Stimulated activated CD8-positive, alpha-beta memory T cell treated with anti-CD3 and anti-CD28 coated beads, Interleukin-4, amount 100 ng/mL, for 1 hour (primary cell): ENCODE measurements at places on chromosomes 3 and 15.

DNA sequence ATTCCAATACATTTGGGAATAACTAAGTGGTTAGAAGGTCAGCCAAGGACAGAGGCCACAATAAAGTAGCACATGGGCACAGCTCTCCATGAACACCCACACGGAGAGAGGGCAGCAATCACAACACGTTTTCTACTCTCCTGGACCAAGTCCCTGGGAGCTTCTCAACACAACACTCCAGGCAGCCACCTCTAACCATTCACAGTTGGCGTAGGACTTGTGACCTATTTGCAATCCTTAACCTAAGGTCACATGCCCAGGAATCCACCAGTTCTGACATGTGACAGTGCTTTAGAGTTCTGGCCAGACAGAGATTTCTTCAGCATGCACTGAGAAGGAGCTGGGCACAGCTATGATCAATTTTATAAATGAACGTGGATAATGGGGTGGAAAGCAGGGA, 280.8 kb downstream of the SHQ1 start:
- DNase-seq: no peak

- DNase-seq: peak; percentile 16
Measured at GRCh38 chr15:63971427-63971805, 74.9 kb downstream of the DAPK2 start.

DNA sequence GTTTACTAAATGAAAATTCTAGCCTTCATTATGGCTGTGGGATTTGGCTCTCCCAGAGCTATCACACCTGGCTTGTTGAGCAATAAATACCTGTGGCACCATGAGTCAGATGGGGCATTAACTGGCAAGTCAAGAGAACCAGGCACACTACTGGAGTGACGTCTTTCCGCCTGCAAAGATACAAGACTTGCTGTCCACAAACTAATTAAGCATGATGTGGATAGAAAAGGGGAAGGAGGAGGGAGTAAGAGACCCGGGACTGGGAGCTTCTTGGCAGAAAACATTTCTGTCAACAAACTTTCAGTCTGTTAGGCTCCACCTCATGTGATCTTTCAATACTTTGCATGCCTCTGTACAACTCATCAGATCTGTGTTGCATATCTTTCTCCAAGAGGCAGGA, 56.5 kb downstream of the CLDN1 start:
- DNase-seq: no peak

DNA sequence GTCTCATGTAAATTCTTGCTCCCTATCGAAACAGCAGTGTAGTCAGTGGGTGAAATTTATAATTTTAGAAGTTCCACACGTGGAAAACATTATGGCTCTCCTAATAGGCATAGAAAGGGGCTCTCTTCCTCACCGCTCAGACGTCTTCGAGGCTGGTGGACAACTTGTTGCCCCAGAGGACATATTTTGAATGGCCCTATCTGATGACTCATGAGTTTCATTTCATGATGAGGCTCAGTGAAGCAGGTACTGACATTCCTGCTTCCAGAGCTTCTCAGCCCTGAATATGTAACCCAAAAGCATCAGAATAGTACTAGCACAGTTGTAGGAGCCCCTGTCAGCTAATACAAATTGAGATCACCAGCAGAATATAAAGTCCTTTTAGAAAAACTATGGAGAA, 117.9 kb downstream of the HERC1 start:
- DNase-seq: no peak

DNA sequence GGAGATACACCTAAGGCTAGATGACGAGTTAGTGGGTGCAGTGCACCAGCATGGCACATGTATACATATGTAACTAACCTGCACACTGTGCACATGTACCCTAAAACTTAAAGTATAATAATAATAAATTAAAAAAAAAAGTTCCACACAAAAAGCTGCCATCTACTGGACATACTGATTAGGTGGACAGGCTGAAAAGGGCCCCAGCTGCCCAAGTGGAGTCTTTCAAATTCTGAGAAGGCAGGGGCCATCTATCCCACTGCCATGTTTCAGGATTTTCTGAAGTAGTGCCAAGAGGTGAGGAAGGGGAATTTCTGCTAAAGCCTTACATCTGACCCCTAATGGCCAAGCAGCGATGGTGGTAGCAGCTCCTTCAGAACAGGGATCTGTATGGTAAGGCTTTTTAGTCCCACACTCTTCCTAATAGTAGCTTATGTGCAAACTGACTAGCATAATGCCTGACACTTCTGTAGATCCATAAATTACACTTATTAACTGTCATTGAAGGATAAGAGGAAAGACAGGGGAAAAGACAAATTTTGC, 7.7 kb downstream of the FSTL1 start:
- DNase-seq: no peak

DNA sequence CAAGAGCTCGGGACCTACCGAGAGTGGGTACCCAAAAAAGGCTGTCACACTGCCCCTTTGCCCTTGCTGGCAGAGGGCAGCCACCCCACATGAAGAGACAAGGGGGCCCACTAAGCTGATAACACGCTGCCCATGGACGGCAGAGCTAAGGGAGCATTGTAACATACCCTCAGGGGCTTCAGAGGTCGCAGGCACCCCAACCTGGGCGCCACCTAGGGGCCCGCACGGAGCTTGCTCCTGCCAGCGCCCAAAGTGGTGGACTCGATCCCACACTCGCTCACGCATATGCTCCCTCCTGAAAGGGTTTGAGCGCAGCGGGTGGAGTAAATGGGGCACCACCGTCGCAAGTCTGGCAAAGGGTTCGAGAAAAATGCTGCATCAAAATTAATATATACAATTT, 975.4 kb downstream of the ZPLD1 start:
- DNase-seq: no peak

- no peak for DNase-seq
Measured at GRCh38 chr3:110494093-110494490, 577.5 kb upstream of the NECTIN3 start.

DNA sequence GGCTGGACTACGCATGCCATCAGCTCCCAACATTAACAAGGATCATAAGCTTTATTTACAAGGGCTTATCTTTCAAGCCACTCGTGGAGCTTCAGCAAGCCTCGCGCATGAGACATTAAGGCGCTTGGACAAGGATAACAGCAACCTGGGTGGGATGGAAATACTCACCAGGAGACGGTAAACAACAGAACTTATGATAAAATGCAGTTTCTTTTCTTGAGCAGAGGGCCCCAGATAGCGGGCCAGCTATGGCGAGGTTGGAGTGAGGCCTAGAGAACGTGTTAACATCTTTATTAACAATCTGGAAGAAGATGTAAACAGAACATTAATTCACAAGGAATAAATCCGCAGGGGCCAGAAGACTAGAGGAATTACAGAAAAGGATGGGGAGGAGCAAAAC, 158.2 kb downstream of the NTRK3 start:
- no peak for DNase-seq

DNA sequence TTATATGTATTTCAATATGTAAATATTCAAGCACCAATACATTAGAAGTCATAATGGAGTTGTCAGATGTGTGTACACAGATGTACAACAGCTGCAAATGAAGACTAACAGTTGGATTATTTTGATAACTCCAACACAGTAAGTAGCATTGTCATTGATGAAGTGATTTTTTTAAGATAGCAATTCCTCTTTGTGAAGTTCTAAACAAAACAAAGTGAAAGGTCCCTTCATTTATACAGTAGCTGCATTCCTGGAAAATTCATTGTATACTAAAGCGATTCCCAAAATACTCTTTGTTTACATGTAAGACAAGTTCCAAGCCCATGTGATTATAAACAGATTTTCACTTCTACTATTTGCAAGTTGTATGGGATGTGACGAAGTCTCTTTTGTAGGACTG, 114.7 kb downstream of the B3GALNT1 start:
- DNase-seq: no peak

GRCh38 chr15:65323071-65323511, 18.6 kb downstream of the RNU5B-1 start:
- no peak for DNase-seq

- DNase-seq: no peak
Measured at GRCh38 chr15:45386974-45387373, 8.6 kb upstream of the GATM start.

DNA sequence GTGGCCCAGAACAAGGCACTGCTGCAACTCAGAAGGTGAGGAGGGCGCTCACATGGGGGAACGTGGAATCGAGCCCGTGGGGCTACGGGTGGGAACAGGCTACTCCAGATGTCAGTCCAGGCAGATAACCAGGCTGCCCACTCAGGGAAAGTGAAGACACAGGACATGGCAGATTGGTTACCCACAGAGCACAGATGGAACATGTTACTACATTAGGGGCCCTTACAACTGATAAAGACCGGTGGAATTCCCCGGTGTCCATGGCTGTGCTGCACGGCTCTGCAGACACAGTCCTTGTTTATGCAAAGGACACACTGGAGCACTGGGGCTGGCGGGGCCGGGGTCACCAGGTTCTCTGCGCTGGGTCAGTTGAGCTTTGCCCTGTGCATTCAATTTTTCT, 36.9 kb downstream of the PCSK6 start:
- DNase-seq: no peak

- DNase-seq: peak; percentile 53
Measured at GRCh38 chr3:113695786-113696645, at the start of gene USF3. Gene USF3, minus strand, starts transcription at chr3:113696642. Its CDS starts 21,764 bp downstream, at chr3:113674878.

- no peak for DNase-seq
Measured at GRCh38 chr15:97909291-97909891, 51.1 kb upstream of the ARRDC4 start.

DNA sequence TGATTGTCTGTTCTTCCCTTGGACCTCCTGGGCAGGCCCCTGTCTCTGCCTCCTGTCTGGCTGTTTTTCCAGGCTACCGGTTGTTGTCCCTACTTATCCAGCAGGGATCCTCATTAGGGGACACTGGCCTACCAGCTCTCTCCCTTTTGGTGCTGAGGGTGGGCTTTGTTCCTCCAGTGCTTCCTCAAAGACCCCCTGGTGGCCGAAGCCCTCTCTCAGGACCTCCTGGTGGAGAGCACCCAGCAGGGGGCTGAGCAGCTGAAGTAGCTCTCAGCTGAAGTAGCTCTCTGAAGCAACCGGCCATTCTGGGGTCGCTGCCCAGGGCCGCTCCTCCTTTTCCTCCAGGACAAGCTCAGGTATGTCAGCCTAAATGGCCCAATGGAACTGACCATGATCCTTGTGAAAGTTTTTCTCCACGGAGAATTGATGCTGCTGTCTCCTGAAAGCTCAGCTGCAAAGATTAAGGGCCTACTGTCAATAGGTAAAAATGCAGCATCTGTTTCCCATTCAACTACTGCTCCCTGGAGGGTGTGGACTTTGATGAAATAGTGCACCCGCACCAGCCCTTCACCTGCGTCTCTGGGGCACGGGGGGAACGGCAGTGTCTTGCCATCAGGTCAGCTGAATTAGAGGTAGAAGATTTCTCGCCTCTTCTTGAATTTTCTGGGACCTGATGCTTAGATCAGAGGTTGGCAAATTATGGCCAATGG, 27.6 kb downstream of the ARNT2 start:
- no peak for DNase-seq
